ENCODE measurements at places on chromosomes 2 and 18.

DNA sequence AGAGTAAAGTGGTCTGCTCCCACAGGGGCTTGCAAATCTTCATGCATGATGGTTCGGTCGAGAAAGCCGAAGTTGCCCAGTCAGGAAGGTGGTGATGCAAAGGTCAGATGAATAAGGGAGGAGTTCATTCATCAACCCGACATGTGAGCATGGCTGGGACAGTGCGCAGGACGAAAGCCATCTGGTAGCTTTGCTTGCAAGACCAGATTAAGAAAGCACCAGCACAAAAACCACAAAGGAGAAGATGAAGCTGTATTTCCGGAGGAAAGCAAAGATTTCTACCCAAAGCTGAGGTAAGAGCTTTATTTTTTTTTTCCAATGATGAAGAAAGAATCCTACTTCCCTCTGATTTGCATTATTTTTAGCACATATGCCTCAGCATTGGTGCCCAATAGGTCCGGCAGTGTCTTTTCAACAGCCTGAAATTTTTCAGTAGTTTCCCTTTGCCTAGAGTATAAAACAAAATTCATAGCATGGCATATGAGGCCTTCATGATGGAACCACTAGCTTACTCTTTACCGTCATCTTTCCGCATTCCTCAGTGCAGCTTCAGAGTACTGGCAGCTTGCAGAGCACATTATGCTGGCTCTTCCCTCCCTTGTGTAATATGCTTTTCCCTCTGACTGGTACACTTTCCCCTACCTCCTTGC is 112.0 kb upstream of the THOC1 start:
- no peak for DNase-seq

- DNase-seq: no peak
These were observed 605.1 kb downstream of the NUP35 start for GRCh38 chr2:183729380-183729779.

DNA sequence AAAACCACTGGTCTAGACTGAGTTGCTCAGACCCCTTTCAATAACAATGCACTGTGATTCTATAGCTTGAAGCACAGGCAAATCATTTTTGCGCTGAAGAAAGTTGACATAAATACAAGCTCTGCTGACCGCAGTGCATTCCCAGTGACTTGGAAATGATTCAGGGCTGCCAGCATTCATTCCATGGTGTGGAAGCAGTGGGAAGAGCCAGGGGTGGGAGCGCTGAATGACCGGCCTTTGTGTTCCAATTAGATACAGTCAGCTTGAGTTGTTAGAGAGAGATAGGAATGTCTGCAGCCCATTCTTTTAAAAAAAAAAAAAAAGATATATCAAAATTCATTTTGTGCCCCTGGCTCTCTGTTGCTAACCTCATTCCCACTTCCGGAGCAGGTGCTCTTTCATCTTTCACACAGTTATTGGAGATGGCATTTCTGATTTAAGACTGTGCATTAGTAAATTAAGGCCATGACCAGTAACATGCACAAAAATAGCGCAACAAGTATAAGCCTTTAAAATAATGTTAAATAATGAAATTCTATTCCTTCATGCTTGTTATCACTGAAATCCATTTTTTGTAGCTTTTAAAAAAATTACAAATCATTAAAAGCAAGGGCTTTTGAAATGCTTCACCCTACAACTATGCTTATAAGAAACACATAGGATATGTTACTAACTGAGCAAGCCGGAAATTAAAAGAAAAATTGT is 59.4 kb upstream of the CTLA4 start:
- DNase-seq: no peak

- DNase-seq: no peak
These were observed 56.0 kb downstream of the PIK3C3 start for GRCh38 chr18:42011053-42011452.

DNA sequence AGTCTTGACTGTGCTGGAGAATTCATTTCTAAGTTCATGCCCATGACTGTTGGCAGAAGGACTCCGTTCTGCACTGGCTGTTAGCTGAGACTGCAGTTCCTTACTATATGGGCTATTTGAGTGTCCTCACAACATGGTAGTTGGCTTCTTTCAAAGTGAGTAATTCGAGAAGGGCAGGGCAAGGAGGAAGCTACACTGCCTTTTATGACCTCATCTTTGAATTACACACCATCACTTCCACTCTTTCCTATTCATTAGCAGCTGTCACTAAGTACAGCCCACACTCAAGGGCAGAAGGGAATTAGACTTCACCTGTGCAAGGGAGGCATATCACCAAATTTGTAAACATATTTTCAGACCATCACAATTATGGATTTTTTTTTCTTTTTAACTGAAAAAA is 55.9 kb upstream of the EPAS1 start:
- DNase-seq: no peak
